Cardiac fibroblast (primary cell): ENCODE measurements at places on chromosomes 12 and 14.

GRCh38 chr12:47397664-47398281, 308.1 kb downstream of the RPAP3 start:
- peak; percentile 84 for DNase-seq

GRCh38 chr12:124457287-124458219, 109.9 kb downstream of the NCOR2 start:
- peak; percentile 45 for DNase-seq

GRCh38 chr12:11166300-11166699, 4.7 kb upstream of the SMIM10L1 start:
- DNase-seq, result no peak

DNA sequence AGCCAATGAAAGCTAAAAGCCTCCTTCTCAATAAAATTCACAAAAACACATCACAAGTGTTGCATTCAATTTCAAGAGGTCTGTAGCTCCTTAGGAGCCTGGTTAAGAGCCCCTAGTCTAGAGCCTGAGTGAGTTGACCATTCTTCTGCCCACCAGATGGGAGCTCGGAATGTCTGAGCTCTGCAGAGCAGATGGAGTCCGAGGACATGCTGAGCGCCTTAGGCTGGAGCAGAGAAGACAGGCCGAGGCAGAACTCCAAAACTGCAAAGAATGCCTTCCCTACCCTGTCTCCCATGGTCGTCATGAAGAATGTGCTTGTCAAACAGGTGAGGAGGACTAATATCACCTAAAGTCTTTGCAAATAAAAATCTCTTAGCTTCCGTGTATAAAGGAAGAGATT, 11.6 kb downstream of the CIPC start:
- no peak for DNase-seq

- no peak for DNase-seq
These were observed 434.4 kb downstream of the RGS6 start for GRCh38 chr14:72366619-72367018.

GRCh38 chr14:74829251-74829650, 46.7 kb downstream of the PROX2 start:
- DNase-seq, result no peak

GRCh38 chr12:70590051-70590450, 47.2 kb downstream of the PTPRB start:
- DNase-seq, result peak; percentile 91
